ENCODE measurements at places on chromosomes 5 and 9. TPM values are rescaled to one million over a fixed set of nuclear protein-coding genes. Genes with fewer than 3 reads are reported as not detected.

DNA sequence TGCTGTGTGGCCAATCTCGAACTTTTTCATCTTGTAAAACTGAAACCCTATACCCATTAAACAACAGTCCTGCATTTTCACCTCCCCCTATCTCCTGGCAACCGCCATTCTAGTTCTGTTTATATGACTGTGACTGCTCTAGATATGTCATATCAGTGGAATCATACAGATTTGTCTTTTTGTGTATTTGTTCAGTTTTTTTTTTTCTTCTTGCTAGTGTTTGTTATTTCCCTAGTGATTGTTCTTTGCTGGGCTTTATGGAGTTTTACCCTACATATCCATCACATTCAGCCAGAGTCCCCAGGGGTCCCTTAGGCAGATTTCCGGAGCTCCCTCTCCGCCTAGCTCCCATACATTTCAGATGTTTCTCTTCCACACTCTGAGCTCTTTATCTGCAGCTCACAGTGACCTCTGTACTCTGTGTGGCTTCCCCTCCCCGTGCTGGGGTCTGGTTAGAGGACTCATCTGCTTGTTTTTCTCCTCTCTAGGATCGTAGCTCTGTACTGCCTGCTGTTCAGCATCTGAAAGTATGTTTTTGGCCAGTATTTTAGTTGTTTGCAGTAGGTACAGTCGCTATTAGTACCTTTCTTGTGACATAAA, 25.1 kb upstream of the CARTPT start:
- DNase-seq, result no peak

GRCh38 chr9:69134412-69134811, 39.7 kb upstream of the TJP2 start:
- no peak for DNase-seq

DNA sequence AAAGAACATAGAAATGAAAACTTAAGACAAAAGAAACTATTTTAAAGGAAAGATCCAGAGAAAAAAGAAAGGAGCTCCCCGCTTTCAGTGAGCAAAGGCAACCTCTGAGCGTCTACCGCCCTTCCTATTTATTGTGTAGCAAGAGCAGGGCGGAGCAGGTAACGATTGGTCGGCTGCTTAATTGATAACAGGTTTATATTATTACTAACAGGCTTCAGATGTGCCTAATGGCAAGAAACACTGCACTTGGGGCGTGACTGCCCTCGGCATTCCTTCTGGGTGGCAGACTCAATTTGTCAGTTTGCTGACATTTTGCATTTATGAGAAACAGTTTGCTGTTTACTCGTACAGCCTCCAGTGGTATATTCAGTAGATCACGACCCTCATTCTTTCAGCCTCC, 482.7 kb upstream of the C9orf72 start:
- DNase-seq, result no peak

GRCh38 chr5:84327591-84327990, 57.1 kb downstream of the EDIL3 start:
- no peak for DNase-seq

DNA sequence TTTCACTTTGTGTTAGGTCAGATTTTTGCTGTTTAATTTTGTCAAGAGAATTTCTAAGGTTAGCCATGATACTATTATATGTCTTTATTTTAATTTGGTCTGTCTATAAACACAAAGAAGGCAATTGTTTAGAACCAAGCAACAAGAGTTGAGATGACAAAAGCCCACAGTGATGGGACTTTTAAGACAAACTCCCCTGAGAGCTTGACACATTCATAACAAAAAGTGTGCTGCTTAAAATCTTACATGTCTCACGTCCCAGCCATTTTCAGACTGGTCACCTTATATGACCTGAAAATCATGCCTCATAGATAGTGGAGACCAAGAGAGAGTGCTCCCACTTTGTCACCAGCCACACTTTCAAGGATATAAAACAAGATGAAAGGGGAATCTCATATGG, 21.6 kb upstream of the NNT start:
- DNase-seq, result no peak

DNA sequence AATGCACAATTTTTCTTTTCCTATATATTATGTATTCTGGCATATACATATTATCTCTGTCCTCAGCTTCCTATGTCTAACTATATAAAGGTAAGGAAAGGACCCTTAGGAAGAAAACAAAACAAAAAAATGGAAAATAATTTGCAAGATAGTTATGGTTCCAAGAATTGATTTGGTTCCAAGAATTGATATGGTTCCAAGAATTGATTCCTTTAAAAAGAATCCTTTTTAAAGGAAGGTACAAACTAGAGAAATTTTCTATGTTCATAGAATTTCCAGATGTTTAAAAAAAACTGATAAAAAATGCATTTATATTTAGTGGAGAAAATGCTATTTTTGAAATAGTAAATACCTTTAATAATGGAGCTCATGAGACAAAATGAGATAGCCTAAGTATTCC, 12.1 kb downstream of the LYRM7 start:
- DNase-seq, result no peak

DNA sequence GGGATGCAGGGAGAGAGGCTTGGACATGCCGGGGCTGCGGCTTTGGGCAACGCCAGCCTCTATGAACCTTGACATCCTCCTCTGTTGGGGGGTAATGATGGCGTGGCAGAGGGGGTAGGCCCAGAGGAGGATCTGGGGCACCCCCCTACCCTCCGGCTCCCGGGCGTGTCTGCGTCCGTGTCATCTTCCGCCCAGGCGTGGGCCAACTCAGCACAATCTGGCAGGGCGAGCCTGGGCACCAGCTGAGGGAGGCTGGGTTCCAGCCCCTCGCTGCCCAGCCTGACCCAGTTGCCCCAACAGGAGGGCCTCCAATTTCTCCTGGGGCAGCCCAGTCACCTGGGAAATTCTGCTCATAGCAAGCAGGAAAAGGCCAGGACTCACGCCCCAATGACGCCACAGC, 62.9 kb upstream of the IL17B start:
- DNase-seq, result no peak

DNA sequence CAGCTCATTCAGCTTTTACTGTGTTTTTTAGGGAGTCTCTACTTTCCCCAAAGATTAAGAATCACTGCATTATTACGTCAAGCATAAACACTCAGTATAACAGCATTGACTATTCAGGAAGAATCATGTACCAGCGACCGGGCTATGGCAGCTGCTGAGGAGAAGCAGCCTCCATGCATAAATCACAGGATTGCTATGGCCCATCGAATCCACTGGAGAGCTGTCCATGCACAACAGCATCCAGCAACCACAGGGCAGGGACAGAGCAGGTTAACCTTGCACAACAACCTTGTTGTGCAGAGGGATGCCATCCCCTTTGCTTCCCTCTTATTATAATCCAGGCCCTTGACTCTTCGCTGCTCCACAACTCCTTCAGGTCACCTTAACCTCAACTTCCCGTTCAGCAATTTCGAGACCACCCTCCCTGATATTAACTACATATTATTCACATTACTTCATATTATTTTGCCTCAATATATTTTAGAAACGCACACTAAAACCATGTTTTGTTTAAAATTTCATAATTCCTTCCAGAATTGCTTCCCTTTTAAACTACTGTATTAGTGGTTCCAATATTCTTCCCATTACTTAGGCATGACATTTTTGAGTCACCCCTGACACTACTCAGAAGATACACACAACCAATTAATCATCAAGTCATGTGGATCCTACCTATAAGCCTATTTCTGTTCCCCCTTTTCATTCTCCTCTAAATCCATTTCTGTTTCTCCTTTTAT, 991 bp downstream of the IARS1 start:
- no peak for DNase-seq

- DNase-seq, result no peak
Observed at GRCh38 chr5:63555874-63556273, 406.4 kb downstream of the HTR1A start.

DNA sequence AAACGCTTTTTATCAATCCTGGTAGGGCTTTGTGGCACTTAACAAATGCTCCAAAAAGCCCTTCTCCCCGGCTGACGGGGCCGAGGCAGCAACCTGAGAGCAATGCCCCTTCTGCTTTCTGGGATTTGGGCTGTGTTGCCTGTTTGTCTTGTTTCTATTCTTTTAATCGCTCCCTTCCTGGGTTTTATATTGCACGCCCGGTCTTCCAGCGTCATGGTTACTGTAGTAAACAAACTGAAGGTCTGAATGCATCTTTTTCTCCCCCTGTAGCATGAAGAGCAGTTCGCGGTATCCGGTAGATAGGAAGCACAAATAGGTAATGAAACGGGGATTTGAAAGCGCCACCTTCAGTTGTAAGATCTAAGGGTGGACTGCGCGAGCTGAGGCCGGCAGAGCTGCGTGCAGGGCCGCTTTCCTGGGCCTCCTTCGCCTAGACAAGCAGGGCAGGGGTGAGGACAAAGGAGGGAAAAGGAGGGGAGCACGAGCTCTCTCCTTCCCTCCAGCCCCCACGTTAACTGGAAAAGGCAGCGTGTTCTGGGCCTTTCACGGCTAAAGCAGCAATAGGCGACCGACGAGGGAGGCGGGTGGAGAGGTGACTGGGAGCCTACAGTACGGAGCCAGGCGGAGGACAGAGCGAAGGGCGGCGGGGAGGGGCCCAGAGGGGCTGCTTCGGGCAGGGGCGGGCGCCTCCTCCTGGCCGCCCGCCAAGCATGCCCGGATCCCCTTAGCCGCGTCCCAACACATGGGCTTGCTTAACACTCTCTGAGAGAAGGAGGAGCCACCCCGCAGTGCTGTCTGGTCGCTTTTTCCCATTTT, 49.3 kb upstream of the ZNF366 start:
- peak; percentile 77 for DNase-seq

DNA sequence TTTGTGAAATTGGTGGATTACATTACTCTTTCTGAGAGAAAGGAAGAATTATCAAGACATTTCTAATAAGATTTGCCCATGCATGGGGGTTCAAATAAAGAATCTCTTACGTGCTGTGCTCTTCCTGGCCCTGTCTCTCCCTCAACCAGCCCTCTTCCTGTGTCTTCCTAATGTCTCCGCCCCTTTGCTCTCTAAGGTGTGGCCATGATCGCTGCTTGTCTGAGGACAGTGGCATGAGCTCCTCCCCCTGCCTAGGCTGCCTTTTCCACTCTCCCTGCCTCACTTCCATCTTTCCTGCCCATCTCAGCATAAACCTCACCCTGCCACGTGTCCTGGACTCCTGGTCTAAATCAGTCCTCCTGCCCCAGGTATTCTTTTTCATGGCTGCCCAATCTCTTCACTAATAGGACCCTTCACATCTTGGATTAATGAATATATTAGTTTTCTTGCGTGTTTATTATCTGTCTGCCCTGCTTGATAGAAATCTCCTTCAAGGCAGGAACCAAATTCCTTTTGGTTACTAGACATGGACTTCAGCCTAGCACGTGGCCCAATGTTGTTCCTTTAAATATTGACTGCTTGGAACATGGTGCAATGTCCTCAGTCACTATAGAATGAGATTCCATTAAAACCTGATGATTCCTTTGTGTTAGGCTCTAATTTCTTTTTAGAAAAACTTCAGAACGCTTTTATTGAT, 122.3 kb downstream of the MTRR start:
- DNase-seq, result no peak

- DNase-seq, result no peak
Observed at GRCh38 chr9:80789831-80790230, 899.5 kb downstream of the TLE1 start.

- DNase-seq, result no peak
Observed at GRCh38 chr9:68546596-68547390, 6.1 kb upstream of the TMEM252 start.

The DBH gene
- not detected for total RNA-seq

DNA sequence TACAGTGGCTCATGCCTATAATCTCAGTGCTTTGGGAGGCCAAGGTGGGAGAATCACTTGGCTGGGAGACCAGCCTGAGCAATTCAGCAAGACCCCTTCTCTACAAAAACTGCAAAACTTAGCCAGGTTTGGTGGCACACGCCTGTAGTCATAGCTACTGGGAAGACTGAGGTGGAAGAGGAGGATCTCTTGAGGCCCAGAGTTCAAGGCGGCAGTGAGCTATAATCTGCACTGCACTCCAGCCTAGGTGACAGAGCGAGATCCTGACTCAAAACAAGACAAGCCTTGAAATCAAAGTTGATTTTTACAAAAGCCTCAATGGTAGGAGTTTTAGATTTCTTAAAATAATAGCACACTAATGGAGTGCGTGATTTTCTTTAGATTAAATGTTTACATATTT, 14.6 kb downstream of the UBE2D2 start:
- DNase-seq, result no peak

DNA sequence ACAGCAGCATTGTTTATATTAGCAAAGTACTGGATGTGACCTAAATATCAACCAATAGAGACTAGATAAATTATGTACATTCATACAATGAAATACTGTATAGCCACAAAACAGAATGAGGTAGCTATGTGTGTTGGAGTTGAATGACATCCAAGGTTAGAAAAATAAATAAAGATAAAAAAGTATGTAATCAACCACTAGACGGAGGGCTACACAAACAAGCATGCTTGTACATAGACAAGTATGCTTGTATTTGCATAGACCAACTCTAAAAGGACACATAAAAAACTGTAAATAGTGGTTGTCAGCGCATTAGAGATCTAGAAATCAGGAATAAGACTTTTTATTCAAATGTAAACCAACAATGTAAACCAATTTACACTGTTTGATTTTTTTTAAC, 3.0 kb downstream of the FEM1C start:
- no peak for DNase-seq

GRCh38 chr5:111774525-111774924, 17.5 kb upstream of the NREP start:
- peak; percentile 69 for DNase-seq

- DNase-seq, result no peak
Observed at GRCh38 chr9:70571258-70571657, 156.8 kb upstream of the KLF9 start.

- peak; percentile 55 for DNase-seq
Observed at GRCh38 chr9:109926421-109926869, 146.4 kb downstream of the PALM2AKAP2 start.

DNA sequence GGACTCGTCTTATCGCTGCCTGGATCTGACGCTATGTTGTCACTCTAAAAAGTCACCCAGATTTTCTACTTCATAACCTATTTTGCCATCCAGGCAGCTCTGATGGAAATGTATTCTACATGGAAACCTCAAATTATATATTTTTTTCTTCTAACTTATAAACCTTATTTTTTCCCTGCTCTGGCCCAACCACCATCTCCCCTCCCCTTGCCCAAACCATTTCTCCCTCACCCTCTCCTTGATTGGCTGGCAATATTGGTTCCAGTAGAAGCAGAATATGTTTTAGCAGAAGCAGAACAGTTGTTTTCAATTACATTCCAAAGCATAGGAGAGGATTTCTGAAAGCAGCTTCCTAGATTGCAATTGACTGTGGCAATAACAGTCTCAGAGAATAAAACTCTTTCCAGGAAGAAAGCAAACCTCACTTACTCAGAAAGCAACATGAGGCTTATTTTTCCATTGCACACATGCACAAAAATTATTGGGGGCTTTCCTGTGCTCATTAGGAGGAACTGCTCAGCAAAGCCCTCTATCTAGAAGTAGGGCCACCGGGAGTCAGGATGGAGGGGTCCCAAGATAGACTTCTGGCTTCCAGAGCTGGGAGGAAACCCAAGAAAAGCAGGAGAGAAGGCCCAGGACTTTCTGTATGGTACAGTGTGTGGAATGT, 191.8 kb downstream of the ESM1 start:
- DNase-seq, result no peak

GRCh38 chr9:3931058-3931457, 368.8 kb downstream of the GLIS3 start:
- no peak for DNase-seq
